DMS79 treated with DMSO at 0.1 percent for 48 hours (cell line): ENCODE measurements at places on chromosomes 2 and 18.

- DNase-seq: peak; percentile 26
Observed at GRCh38 chr2:202765436-202765835, 106.1 kb downstream of the ICA1L start.

- no peak for DNase-seq
Observed at GRCh38 chr2:217643789-217644301, 358.9 kb downstream of the TNS1 start.

DNA sequence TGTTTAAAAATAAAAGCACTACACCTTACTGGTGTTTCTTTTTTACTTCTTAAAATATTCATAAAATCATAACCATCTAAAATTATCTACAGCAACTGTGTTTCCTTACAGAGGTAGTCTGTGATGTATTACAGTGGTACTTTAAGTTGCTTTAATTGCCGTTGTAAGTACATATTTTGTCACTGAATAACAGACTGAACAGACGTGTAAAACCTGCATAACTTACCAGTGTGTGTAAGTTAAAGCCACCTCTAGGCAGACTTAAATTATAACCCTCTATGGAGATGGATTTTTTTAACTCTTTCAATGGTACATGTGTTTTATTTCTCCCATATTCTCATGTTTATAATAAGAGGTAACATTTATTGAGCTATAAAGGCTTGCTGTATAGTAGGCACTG is 166.8 kb downstream of the NR4A2 start:
- no peak for DNase-seq

DNA sequence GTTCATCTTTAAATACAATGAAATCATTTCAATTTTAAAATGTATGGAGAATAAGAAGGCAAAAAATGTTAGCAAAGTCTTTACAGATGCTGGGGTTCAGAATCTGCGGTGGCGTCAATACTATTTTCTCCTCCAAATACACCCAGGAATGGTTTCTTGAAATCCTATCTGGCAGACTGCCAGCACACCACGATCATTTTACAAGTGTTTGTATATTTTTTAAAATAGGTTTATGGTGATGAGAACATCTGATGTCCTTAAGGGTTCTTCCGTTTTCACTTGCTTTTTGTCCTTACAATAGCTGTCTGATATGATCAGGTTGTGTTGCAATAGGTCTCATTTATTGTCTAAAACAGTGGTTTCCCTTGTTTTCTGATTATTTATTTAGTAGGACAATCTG is 89.6 kb downstream of the CMPK2 start:
- no peak for DNase-seq

- DNase-seq: peak; percentile 25
Observed at GRCh38 chr18:77207540-77207939, 42.1 kb upstream of the GALR1 start.

GRCh38 chr18:44729631-44730101 is 49.0 kb downstream of the SETBP1 start:
- no peak for DNase-seq

DNA sequence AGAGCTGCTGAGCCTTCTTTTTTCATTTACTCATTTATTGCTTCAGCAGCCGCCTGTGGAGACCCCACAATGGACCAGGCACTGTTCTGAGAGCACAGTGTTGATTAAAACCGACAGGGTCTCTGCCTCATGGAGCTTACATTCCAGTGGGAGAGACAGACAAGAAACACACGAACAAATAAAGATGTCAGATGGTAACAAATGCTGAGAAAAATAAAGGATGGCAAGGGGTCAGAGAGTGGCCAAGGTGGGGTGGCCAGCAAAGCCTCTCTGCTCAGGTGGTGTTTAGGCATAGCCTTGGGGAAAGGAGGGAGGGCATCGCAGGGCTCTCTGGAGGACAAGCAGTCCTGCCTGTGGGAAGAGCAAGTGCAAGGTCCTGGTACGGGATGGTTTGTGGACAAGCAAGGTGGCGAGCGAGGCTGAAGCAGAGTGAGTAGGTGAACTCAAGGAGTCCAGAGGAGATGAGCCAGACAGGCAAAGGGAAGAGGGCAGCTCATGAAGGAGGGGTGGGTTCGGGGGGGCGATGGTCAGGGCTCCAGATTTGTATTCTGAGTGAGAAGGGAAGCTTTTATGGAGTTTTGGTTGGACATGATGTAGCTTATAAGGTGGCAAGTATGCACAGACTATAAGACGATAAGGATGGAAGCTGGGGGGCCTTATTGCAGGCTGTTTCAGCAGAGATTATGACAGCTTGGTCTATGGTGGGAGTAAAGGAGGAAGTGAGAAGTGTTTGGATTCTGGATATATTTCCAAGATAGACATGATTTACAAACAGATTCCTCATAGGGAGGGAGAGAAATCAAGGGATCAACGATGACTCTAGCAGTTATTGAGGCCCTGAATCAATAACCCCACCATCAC is 8.8 kb upstream of the ITGB6 start:
- DNase-seq: no peak

DNA sequence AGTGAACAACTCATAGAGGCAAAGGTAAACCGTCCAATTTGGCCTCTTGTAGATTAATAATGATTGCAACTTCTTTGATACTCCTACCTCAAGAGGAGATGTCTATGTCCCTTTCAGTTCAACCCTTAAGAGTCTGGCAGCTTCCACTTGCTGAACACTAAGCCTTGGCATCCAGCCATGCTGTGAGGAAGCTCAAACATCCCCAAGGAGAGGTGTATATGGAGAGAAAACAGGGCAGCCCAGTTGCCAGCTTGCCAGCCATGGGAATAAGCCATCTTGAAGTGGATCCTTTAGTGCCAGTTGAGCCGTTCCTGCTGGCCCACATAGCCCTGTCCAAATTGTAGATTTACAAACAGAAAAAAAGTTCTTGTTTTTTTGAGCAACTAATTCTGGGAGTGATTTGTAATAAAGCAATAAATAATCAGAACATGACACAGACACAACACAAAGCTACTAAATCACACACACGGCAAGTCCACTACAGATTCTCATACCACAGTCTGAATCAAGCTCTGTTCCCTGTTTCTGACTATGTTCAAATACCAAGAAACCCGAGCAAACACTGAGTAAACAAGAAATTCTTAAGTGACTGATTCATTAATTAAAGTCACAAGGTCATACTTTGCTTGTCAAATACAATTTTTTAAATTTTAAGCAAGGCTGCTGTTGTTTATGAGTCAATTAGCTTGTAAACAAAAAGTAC is 96.1 kb downstream of the PID1 start:
- DNase-seq: peak; percentile 7

DNA sequence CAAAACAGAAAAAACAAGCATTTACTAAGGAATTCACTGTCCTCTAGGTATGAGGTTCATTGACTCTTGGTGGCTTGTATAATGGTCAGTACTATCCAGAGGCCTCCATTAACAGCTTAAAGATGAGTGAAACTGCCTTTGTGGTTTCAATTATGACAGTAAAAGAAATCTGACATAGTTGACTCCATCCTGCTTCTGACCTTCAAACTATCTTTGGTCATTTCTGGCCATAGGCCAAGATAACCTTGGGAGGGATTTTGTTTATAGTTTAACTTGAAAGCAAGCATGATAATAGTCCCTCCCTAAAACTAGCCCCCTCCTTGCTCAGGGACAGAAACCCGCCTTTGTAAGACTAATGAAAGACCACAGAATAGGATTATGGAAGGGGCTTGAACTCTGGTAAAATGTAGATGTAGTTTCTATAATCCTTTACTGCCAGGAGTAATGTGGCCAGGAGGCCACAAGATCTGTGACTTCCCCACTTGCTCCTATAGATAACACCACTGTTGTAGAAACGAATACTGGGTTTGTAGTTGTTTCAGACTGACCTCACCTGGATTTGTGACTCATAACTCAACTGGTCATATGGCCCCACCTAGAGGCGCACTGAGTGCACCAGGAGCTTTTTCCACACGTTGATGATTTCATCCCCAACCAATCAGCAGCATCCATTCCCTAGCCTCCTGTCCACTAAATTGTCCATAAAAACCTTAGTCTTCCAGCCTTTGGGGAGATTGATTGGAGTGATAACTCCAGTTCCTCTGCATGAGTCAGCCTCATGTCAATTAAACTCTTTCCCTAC is 8.6 kb upstream of the PLEKHM3 start:
- no peak for DNase-seq

- DNase-seq: peak; percentile 10
Observed at GRCh38 chr18:67916097-67916496, 399.6 kb upstream of the DSEL start.

GRCh38 chr2:166814335-166814734 is 73.9 kb upstream of the XIRP2 start:
- no peak for DNase-seq

DNA sequence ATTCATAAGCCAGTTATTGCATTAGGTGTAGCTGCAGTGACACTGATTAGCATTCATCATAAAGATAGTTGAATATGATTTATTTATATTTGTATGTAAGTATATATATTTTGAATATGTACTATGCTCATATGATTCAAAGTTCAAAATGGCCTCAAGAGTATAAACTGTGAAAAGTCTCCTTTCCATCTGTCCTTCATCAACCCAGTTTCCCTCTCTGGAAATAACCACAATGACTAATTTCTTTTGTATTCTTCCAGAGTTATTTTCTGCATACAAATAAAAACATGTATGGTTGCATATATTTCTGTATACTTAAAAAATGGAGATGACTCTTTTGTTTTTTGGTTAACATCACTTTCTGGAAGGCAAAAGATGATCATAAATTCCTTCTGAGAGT is 95.2 kb downstream of the CAMKMT start:
- DNase-seq: no peak

DNA sequence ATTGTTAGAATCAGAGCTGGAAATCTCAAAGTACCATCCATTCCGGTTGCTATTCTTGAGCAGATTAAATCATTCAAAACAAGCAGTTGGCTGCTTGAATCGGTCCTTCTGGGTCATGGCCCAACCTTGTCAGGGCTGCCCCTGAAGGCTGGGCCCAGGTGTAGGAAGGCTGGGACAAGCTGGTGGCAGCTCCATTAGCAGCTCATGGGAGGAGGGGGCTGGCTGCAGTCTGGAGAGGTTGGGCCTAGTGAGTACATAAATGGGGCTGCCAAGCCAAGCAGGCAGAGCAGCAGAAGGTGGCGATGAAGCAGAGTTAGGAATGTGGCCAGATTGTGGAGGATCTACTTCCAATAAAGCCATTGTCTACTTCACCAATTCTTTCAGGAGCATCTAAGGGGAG is 81.4 kb downstream of the ADCYAP1 start:
- DNase-seq: peak; percentile 67

DNA sequence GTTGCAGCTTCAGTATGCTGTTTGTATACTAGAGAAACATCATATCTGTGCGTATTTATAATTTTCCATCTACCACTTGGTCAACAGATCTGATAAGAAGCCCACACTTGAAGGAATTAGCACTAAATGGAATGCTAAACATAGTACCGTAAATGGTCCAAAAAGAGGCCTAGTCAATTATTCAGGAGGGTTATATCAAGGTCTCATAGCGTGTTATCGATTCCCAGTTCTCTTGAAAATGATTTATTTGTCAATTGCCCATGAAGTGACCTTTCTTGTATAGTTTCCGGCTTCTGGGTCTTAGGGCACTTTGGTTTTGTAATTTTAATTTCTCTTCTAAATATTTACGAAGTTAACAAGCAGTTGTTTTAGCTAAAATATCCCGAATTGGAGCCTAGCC is 18.4 kb downstream of the SH3RF3 start:
- DNase-seq: no peak

- no peak for DNase-seq
Observed at GRCh38 chr2:159773886-159774285, 24.1 kb downstream of the CD302 start.

DNA sequence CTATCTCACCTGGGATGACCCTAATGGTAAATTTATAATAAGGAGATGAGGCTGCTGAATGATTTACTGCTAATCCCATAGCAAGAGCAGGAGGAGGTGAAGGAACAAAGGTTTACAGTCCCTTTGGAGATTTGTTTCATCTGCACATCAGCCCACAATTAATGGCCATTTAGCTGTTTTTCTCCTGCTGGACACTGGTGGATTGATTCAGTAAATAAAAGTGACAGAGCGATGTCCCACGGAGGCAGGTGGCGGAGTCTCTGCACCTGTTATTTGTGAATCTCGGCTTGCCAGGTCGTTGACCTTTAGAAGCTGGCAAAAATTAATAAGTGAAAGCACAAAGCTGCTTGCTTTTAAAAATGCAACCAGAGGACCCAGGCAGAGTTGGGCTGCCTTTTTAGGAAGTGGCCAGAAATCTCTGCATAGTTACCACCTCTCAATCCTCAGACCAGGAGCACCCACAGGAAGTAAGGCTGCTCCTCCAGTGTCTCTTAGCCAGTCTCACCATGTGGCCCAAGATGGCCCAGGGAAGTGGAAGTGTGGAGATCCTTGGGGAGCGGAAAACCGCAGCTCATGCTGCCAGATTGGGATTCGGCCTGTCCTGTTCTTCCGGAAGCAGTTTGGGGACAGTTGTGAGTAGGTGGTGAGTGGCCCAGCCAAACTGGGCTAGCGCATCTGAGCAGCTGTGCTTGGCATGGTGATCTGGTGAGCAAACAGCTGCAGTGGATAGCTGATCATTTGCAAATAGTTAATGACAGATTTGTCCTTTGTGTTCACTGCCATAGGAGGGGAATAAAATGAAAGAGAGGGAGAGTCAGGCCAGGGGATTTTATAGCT is 1005.7 kb upstream of the PIK3C3 start:
- peak; percentile 4 for DNase-seq

GRCh38 chr18:9707381-9708056 is 582 bp upstream of the RAB31 start:
- DNase-seq: no peak

- peak; percentile 58 for DNase-seq
Observed at GRCh38 chr2:96409820-96410164, 74.2 kb downstream of the NCAPH start.

DNA sequence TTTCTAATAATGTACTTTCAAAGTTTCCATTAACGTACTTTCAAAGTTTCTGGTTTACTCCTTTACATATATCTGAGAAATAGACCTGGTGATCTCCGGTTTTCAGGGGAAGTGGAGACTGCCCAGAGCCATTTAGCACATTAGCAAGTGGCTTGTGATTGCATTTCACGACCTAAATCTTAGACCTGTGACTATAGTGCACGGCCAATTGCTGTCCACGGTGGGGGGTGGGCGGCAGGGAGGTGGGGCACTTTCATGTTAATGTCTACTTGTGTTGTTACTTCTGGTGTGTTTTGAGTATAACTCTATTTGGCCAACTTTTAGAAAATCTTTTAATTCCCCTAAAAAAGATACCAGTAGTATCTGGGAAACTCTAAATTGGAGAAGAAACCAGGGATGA is 11.3 kb downstream of the GATA6 start:
- DNase-seq: no peak

DNA sequence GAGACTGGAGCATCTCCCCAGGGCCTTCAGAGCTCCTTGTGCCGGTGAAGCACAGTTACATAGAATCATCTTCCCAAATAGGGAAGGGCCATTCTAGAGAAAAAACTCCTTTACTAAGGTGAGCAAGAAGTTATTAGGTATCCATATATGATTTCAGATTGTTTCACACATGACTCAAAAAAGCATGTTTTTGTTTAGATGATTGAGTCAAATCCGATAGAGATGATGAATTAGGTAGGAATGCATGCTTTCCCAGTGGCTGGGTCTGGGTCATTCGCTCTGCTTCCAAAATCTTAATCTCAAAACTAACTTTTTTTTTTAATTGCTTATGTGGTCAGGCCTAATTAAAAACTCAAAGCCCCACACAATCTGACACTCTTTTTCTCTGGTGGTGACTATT is 3.8 kb downstream of the NT5C1B start:
- DNase-seq: no peak

GRCh38 chr18:55968550-55968949 is 380.6 kb upstream of the TCF4 start:
- no peak for DNase-seq
